GM23338 (cell line): ENCODE measurements at places on chromosomes 2 and 18.

GRCh38 chr2:220046507-220046906 is 419.1 kb downstream of the SLC4A3 start:
- DNase-seq, result no peak

- DNase-seq, result no peak
Observed at GRCh38 chr2:32680942-32681341, 53.1 kb downstream of the TTC27 start.

- no peak for DNase-seq
Observed at GRCh38 chr2:232484628-232485347, 2.8 kb downstream of the ECEL1 start.

GRCh38 chr18:36533446-36534153 is 236.1 kb downstream of the FHOD3 start:
- no peak for DNase-seq

DNA sequence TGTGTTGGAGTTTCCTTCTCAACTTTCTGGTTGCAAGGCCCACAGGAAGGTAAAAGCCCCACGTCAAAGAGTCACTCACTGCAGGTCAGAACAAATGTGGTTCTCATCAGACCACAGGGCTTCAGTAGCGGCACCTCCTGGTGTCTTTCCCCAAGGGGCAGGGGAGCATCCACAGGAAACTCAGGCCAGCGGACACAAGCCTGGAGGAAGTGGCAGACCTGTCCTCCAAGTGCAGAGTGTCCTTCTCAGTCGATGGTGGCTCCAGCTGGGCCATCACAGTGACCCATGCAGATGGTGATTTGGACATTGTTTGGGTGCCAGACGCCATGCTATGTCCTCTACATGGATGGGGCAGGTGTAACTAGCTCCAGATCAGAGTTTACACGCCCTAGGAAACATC is 84.9 kb downstream of the ACKR3 start:
- DNase-seq, result no peak

DNA sequence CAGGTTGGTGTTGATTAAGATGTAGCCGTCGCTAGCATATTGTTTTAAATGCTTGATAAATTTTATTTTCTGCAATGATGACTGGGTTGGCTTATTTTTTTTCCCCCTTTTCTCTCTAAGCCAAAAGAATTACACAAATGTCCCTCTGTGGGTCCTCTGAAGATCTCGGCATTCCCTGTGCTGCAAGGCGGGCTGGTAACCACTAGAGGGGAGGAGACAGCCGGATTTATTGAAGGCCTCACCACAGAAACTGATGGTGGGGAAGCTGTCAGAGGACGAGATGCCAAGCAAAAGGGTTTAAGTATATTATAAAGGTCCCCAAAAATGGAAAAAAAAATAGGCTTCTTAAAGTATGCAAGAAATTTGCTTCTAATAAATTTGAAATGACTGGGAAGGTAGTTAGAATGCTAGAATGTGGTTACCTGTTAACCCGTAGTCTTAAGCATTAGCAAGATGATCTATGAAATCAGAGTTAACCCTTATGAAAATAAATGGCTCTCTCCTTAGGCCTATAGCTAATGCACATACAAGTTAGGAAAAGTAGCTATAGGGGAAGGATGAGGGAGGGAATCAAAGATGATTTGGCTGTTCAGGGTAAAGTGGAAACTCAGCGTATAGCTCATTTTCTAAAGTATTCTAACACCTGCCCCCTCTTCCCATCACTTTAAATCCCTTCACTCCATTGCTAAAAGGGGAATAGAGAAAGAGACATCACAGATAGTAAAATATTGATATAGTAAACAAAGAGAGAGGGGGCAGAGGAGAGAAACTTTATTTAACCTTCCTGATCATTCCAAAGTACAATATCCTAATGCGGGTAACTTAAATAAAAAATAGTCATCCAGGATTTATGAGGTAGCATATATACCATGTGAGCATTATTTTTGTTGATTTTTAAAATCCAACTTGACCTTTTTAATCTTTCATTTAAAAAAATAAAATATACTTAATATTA is 894.5 kb upstream of the POU3F3 start:
- DNase-seq, result peak; percentile 77

- DNase-seq, result no peak
Observed at GRCh38 chr18:48597110-48597509, 58.3 kb downstream of the CTIF start.

- no peak for DNase-seq
Observed at GRCh38 chr2:198749364-198749763, 708.4 kb downstream of the SATB2 start.

- DNase-seq, result no peak
Observed at GRCh38 chr18:44848644-44849335, 168.1 kb downstream of the SETBP1 start.

GRCh38 chr2:217177720-217178119 is 317.9 kb upstream of the TNP1 start:
- no peak for DNase-seq

- peak; percentile 91 for DNase-seq
Observed at GRCh38 chr18:9366126-9366714, 31.6 kb downstream of the TWSG1 start.

DNA sequence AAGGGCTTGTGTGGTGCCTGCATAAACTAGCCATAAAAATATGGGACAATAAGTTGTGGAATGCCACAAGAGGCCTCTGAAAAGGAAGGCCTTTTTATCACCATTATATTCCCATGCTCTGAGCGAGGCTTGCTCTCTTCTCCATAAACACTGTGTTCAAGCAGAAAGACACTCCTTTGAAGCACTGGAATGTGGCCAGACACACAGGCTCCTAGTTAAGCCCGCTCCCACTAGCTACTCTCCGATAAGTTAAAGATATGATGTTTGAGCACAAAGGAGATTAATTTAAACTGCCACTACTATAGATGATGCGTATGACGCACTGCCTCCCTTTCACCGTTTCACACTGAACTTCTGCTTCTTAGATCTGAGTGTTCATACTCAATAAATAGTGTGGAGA is 188.7 kb upstream of the TWIST2 start:
- DNase-seq, result no peak

GRCh38 chr2:24247592-24247991 is 72.7 kb downstream of the FAM228A start:
- DNase-seq, result no peak

GRCh38 chr2:25618676-25619075 is 54.7 kb downstream of the DTNB start:
- DNase-seq, result no peak

DNA sequence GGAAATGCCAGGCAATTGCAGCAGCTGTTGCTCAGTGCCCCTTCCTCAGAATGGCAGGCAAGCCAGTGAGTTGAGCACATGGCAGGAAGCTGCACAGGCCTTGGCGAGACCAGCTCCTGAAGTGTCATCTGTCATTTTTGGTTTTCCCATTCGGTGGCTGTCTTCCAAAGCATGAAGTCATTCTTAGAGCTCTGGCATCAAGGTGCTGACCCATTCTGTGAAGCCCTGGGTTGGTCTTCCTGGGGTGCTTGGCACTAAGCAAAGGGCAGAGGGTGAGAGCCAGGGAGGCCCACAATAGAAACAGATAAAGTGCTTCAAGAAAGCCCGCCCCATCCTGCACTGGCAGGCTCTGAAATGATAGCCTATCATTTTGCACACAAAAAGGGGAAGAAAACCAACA is 150.5 kb downstream of the VAPA start:
- no peak for DNase-seq

DNA sequence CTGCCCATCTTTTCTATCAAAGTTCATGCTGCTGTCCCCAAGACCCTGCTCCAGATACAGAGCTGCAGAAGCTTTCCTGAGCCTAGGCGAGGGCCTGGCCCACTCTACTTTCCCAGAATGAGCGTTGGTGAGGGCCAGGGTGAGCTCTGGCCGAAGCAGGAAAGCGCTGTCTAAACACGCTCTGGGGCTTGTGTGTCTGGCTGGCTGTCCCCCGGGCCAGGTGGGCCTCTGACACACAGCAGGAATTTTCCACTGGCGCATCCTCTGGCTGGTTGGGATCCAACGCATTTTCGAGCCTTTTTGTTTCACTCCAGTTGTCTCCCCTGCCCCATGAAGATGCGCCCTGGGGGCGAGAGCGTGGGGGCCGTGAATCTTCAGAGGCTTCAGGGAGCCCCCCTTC is 17.8 kb upstream of the KCNK3 start:
- no peak for DNase-seq
